ENCODE measurements at places on chromosomes 13 and 19.

DNA sequence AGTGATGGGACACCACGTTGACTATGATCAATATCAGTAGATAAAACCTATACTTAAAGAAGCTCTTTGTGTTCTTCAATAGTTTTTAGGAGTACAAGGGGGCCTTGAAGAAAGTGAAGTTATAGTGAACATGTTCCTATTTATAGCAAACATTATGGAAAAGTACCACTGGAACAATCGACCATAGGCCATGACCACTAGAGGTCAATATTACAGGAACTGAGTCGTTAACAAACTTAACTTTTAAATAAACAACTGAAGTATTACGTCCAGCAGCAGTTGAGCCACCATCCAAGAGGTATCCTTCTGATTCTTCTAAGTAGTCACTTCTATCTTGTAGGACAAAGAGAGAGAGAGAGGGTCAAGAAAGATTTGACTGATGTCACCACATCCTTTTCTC is 391.0 kb upstream of the SLITRK5 start:
- DNase-seq: no peak

GRCh38 chr13:20801707-20802106 is 27.9 kb upstream of the EEF1AKMT1 start:
- DNase-seq: no peak

- DNase-seq: no peak
Measured at GRCh38 chr13:38223089-38223488, 126.6 kb upstream of the UFM1 start.

DNA sequence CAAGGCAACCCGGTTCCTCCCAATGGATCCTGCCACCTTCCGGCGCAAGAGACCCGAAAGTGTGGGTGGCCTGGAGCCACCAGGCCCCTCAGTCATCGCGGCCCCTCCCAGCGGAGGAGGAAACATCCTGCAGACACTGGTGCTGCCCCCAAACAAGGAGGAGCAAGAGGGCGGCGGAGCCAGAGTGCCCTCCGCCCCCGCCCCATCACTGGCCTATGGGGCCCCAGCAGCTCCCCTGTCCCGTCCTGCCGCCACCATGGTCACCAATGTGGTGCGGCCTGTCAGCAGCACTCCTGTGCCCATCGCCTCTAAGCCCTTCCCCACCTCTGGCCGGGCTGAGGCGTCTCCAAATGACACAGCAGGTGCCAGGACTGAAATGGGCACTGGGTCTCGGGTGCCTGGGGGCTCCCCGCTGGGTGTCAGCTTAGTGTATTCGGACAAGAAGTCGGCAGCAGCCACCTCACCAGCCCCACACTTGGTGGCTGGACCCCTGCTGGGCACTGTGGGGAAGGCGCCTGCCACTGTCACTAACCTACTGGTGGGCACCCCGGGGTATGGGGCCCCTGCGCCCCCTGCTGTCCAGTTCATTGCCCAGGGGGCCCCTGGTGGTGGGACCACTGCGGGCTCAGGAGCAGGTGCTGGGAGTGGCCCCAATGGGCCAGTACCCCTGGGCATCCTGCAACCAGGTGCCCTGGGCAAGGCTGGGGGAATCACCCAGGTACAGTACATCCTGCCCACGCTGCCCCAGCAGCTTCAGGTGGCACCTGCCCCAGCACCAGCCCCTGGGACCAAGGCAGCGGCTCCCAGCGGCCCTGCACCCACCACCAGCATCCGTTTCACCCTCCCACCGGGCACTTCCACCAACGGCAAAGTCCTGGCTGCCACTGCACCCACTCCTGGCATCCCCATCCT is 11.2 kb upstream of the PRR19 start:
- no peak for DNase-seq

GRCh38 chr13:73367886-73368285 is 309.1 kb downstream of the KLF5 start:
- DNase-seq: no peak

- no peak for DNase-seq
Measured at GRCh38 chr19:1276628-1277022, 1.3 kb downstream of the FAM174C start.
